ENCODE measurements at places on chromosomes 2 and 18.
A peak's percentile ranks its signal among the peaks of the same experiment; 100 is the strongest.

- peak overlapping the region; percentile 92 for H3K27ac ChIP-seq
- H3K4me3 ChIP-seq = peak overlapping the region; percentile 77
- DNase-seq = peak; percentile 53
- H3K4me1 ChIP-seq = peaks cover 41% of the 10 kb centered on the region
Observed at GRCh38 chr2:11406267-11406957, 59.5 kb downstream of the E2F6 start.

- DNase-seq = peak; percentile 63
- peaks cover 5% of the 10 kb centered on the region for H3K27me3 ChIP-seq
- peak overlapping the region; percentile 75 for H3K27ac ChIP-seq
- H3K4me3 ChIP-seq = peak overlapping the region; percentile 46
- peaks cover 10% of the 10 kb centered on the region for H3K36me3 ChIP-seq
- peaks cover 70% of the 10 kb centered on the region for H3K4me1 ChIP-seq
Observed at GRCh38 chr2:109339519-109339966, 210.5 kb downstream of the SH3RF3 start.

DNA sequence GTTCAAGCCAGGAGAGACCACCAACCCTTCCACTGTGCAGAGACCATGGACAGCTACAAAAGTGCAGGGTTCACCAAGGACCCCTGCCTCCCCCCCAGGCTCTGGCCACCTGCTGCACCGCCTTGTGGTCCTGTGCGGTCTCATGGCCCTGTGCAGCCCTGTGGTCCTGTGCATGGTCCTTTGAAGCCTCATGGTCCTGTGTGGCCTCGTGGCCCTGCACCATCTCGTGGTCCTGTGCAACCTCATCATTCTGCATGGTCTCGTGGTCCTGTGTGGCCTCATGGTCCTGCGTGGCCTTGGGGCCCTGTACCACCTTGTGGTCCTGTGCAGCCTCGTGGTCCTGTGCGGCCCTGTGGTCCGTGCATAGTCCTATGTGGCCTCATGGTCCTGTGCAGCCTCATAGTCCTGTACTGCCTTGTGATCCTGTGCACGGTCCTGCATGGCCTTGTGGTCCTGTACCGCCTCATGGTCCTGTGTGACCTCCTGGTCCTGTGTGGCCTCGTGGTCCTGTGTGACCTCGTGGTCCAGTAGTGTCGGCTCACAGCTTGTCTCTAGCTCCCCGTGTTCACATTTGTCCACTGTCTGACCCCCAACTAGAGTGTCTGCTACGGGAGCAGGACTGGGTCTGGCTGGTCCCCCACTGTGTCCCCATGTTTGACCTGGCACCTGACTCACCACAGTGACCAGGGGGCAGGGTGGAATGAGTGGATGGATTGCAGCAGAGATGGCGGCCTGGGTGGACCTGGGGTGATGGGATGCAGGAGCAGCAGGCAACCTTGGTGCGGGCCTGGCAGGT is 20.0 kb upstream of the OTOS start:
- no peak overlapping the region for H3K27ac ChIP-seq
- DNase-seq = no peak
- H3K36me3 ChIP-seq = no peaks in the 10 kb centered on the region
- H3K4me3 ChIP-seq = no peak overlapping the region
- H3K27me3 ChIP-seq = peaks cover 14% of the 10 kb centered on the region

- no peaks in the 10 kb centered on the region for H3K4me1 ChIP-seq
- H3K27ac ChIP-seq = no peak overlapping the region
- no peak overlapping the region for H3K4me3 ChIP-seq
- no peaks in the 10 kb centered on the region for H3K36me3 ChIP-seq
- DNase-seq = no peak
- H3K27me3 ChIP-seq = no peaks in the 10 kb centered on the region
Observed at GRCh38 chr2:35510636-35511035, 844.9 kb upstream of the CRIM1 start.

- H3K27me3 ChIP-seq = no peaks in the 10 kb centered on the region
- DNase-seq = no peak
- no peaks in the 10 kb centered on the region for H3K36me3 ChIP-seq
- H3K4me3 ChIP-seq = no peak overlapping the region
- H3K4me1 ChIP-seq = no peaks in the 10 kb centered on the region
Observed at GRCh38 chr2:226325526-226325925, 474.1 kb downstream of the IRS1 start.

DNA sequence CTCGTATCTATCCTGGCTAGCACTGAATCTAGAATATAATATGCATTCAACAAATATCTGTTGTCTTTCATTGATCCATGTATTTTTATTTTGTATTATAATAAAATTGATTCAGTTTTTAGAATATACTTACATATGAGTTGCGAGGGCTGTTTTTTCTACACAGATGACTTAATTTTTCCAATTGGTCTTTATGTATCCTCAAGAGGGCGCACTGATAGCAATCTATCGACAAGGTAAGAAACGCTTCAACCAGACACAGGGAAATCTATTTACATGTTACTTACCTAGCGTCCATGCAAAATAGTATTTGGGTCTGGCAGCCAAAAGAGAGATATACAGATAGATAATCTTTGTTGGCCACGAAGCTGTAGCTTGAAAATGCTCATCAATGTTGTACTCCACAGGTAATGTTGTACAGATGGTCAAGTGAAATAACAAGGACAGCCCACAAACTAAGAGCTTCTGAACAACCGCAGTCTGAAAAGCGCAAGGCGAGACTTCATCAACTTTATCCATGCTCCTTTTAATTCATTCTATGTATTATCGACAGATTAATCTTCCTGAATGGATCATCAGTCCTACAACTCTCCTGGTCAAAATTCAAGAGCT is 35.5 kb upstream of the KIDINS220 start:
- H3K27me3 ChIP-seq = no peaks in the 10 kb centered on the region
- DNase-seq = peak; percentile 50
- H3K27ac ChIP-seq = no peak overlapping the region
- peaks cover 6% of the 10 kb centered on the region for H3K4me1 ChIP-seq

GRCh38 chr2:237213315-237214022 is 127.8 kb downstream of the COPS8 start:
- H3K36me3 ChIP-seq = no peaks in the 10 kb centered on the region
- no peak overlapping the region for H3K27ac ChIP-seq
- H3K4me3 ChIP-seq = no peak overlapping the region
- peaks cover 2% of the 10 kb centered on the region for H3K27me3 ChIP-seq
- peak; percentile 75 for DNase-seq

DNA sequence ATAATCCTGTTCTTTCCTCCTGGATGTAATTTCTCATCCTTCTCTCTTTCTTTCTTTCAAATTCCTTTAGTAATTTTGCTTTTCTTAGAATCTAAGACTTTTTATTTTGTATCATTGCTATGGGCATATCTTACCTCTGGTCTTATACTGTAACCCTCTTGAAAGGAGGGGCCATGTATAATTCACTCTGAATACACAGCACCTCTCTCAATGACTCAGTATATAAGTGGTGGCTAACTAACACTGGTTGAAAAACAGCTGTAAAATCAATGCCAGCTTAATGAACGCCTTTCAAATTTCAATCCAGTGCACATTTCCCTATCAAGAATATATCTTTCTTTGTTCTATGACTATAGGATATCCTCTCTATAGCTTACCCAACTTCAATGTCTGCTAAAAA is 53.7 kb downstream of the CWC22 start:
- no peak overlapping the region for H3K4me3 ChIP-seq
- H3K4me1 ChIP-seq = peaks cover 3% of the 10 kb centered on the region
- no peak for DNase-seq

- no peak for DNase-seq
- no peaks in the 10 kb centered on the region for H3K4me1 ChIP-seq
- no peak overlapping the region for H3K4me3 ChIP-seq
- no peak overlapping the region for H3K27ac ChIP-seq
Observed at GRCh38 chr2:15010346-15010745, 377.8 kb downstream of the LRATD1 start.

- no peaks in the 10 kb centered on the region for H3K27me3 ChIP-seq
- H3K36me3 ChIP-seq = peaks cover 5% of the 10 kb centered on the region
- peak; percentile 78 for DNase-seq
- H3K27ac ChIP-seq = peak overlapping the region; percentile 98
- H3K4me1 ChIP-seq = peaks cover 46% of the 10 kb centered on the region
- H3K4me3 ChIP-seq = peak overlapping the region; percentile 84
Observed at GRCh38 chr2:237421542-237422116, 7.7 kb upstream of the COL6A3 start.

DNA sequence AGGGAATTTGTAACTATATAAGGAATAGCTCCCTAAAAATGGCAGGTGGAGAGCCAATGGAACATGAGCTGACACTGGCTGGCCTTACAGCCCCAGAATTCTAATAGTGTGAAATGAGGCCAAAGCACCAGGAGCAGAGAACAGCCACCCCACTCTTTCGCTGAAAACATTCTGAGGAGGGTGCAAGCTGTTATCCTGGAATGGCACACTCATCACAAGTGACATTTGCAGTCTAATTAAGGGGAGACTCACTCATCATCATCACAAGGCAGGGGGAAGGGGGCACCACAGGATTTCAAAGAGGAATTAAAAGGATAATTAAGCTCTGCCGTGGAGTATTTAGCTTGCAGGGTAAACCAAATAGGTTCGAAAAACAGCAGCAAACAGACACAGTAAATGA is 94.3 kb downstream of the EDAR start:
- no peak overlapping the region for H3K4me3 ChIP-seq
- DNase-seq = no peak
- H3K36me3 ChIP-seq = peaks cover 10% of the 10 kb centered on the region

- no peaks in the 10 kb centered on the region for H3K36me3 ChIP-seq
- H3K4me1 ChIP-seq = no peaks in the 10 kb centered on the region
- H3K27me3 ChIP-seq = peaks cover 4% of the 10 kb centered on the region
- no peak for DNase-seq
- H3K4me3 ChIP-seq = no peak overlapping the region
Observed at GRCh38 chr2:3022841-3023372, 354.7 kb downstream of the EIPR1 start.

DNA sequence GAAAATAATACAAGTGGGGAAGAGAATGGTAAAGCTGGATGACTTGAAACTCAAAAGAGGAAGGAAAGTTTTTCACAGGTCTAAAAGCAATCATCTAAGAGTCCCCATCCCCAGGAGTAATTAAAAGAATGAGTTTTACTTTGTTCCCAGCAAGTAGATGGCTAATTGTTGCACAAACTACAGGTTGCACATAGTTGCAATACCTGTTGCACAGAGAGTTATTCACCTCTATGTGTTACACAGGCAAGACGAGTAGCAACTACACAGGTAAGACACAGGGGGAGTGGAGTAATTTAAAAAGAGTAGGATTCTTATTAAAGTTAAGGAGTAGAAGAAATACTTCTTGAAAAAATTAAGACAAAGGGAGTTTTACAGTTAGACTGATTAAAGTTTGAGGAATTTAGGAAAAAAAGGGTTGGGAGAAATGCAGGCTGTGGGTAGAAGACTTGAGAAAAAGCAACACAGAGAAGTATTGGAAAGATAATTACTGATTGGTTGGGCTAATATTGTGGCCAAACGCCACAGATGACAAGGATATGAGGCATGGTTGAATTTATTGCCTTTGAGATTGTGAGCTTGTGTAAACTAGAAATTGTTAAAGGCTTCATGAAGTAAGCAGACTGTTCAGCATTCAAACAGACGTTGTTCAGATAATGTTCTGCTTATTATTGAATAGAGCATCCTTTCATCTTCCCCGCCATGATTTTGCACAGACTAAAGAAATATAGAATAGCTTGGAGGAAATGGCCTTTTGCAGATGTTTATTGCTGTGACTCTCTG is 699.3 kb downstream of the NR4A2 start:
- no peak overlapping the region for H3K4me3 ChIP-seq
- DNase-seq = no peak
- H3K27ac ChIP-seq = no peak overlapping the region
- no peaks in the 10 kb centered on the region for H3K36me3 ChIP-seq

- peaks cover 11% of the 10 kb centered on the region for H3K4me1 ChIP-seq
- peaks cover 2% of the 10 kb centered on the region for H3K27me3 ChIP-seq
- H3K4me3 ChIP-seq = peak overlapping the region; percentile 28
- peak; percentile 34 for DNase-seq
- peak overlapping the region; percentile 3 for H3K27ac ChIP-seq
- peaks cover 24% of the 10 kb centered on the region for H3K36me3 ChIP-seq
Observed at GRCh38 chr2:73870084-73870483, 22.7 kb upstream of the ACTG2 start.

- H3K27ac ChIP-seq = no peak overlapping the region
- no peak overlapping the region for H3K4me3 ChIP-seq
- no peaks in the 10 kb centered on the region for H3K4me1 ChIP-seq
- H3K36me3 ChIP-seq = no peaks in the 10 kb centered on the region
- H3K27me3 ChIP-seq = no peaks in the 10 kb centered on the region
- DNase-seq = no peak
Observed at GRCh38 chr2:57656198-57656597, 390.4 kb upstream of the VRK2 start.

- no peak for DNase-seq
- no peaks in the 10 kb centered on the region for H3K36me3 ChIP-seq
- H3K27me3 ChIP-seq = no peaks in the 10 kb centered on the region
- no peak overlapping the region for H3K4me3 ChIP-seq
- H3K27ac ChIP-seq = no peak overlapping the region
Observed at GRCh38 chr2:77469106-77469505, 53.1 kb downstream of the LRRTM4 start.

DNA sequence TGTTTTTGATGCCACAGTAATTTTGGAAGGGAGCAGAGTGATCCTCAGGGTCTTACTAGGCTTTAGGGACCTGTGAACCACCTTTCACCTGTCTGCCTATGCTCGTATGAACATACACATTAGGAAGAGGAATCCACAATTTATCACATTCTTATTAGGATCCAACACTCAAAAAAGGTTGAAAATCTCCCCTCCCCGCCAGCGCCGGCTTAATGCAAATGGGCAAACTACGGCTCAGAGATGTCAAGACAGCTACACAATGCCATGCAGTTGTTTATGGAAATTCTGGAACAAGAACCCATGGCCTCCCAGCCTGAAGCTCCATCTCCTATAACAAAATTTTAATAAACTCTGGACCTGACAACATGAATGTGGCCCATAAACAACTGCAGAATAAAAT is 375.9 kb upstream of the ACVR2A start:
- 0 out of 2 replicates have a peak, but pooled peaks cover 5% of the 10 kb centered on the region for H3K36me3 ChIP-seq
- H3K27ac ChIP-seq = no peak overlapping the region

DNA sequence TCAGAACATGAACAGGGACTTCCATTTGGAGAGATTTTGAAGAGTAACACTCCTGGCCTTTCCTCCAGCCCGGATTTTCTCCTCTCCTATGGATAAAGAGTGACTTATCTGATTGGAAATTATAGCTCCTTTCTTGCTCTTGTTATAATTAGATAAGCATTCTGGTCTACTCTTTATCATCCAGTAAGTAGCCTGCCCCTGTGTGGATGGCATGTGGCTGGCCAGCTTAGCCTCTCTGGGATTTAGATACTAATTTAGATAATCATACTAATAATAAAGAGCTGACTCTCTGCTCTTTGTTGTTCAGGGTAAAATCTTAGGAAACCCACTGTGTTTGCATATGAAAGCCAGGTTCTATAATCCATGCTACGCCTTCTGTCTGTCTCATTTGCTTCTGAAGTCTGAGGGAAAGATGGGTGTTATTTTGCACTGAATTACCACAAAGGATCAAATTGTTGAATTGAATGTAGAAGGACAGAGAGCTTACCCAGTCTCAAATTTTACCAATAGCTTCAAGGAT is 438.8 kb downstream of the SPAG16 start:
- H3K36me3 ChIP-seq = peaks cover 11% of the 10 kb centered on the region
- peaks cover 2% of the 10 kb centered on the region for H3K27me3 ChIP-seq
- no peak for DNase-seq
- no peak overlapping the region for H3K27ac ChIP-seq
